ENCODE measurements at places on chromosomes 2 and 18.

- no peak for DNase-seq
Observed at GRCh38 chr18:79944126-79944731, 7.2 kb downstream of the SLC66A2 start.

- no peak for DNase-seq
Observed at GRCh38 chr2:5692561-5693286, 540 bp downstream of the SOX11 start.

GRCh38 chr2:215579809-215580208 is 143.9 kb upstream of the FN1 start:
- no peak for DNase-seq

- DNase-seq = no peak
Observed at GRCh38 chr2:45269149-45269793, 260.0 kb upstream of the SIX2 start.

Measured in T-helper 2 cell (primary cell).